GM10248 (cell line): ENCODE measurements at places on chromosomes 13 and 19.

GRCh38 chr13:81409284-81409683 lies 1068.4 kb upstream of the SPRY2 start:
- no peak for DNase-seq

- no peak for DNase-seq
These were observed 1.7 kb downstream of the CYP4F8 start for GRCh38 chr19:15616627-15617270.

GRCh38 chr19:53102756-53103233 lies 427 bp downstream of the ZNF160 start:
- peak; percentile 38 for DNase-seq

- no peak for DNase-seq
These were observed 207.1 kb upstream of the PCDH9 start for GRCh38 chr13:67437244-67437643.

DNA sequence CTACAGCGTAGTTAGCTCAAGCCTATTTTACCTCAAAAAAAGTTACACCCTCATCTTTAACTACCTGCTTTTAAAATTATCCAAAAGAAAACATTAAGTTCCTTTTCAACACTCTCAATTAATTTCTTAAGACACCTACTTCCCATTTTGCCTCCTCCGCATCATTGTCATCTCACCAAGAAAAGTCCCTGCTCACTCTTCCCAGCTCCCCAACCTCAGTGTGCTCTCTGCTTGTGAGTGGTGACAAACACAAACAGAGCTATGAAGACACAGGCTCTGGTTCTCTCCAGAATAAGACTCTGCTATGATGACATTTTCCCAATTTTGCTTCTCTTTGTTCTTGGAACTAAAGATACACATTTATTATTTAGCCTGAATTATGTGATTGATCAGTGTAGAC lies 385.1 kb upstream of the HTR2A start:
- DNase-seq: no peak

GRCh38 chr13:80177327-80177726 lies 163.6 kb downstream of the SPRY2 start:
- no peak for DNase-seq
